ENCODE measurements at places on chromosomes 2 and 18.

- DNase-seq, result no peak
Observed at GRCh38 chr2:234587341-234588053, 90.6 kb upstream of the ARL4C start.

DNA sequence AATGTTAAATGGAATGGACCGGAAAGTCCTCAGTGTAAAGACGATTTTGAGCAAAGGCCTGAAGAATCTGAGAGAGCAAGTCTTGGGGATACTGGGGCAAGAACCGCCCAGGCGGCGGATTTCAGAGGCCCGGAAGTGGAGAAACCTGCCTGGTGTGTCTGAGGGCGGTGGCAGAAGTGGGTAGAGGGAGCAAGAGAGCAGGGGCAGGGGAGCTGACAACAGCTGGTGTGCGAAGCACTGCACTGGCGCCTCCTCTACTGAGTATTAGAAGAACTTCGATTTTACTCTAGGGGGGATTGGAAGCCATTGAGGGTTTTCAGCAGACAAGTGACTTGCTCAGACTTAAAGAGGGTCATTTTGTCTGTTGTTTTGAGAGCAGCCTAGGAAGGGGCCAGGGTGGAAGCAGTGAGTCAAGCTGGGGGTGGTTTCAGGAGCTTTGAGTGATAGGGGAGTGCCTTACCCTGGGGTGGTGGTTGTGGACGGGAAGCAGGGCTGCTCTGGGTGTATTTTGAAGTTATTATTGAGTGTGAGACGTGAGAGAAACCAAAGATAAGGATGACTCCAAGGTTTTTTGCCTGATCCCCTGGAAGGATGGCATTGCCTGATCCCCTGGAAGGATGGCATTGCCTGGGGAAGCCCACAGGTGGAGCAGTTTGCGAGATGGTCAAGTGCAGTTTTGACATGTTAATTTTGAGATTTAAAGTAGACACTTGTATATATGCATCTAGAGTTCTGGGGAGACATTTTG lies 52.5 kb downstream of the ZNF236 start:
- peak; percentile 77 for DNase-seq

DNA sequence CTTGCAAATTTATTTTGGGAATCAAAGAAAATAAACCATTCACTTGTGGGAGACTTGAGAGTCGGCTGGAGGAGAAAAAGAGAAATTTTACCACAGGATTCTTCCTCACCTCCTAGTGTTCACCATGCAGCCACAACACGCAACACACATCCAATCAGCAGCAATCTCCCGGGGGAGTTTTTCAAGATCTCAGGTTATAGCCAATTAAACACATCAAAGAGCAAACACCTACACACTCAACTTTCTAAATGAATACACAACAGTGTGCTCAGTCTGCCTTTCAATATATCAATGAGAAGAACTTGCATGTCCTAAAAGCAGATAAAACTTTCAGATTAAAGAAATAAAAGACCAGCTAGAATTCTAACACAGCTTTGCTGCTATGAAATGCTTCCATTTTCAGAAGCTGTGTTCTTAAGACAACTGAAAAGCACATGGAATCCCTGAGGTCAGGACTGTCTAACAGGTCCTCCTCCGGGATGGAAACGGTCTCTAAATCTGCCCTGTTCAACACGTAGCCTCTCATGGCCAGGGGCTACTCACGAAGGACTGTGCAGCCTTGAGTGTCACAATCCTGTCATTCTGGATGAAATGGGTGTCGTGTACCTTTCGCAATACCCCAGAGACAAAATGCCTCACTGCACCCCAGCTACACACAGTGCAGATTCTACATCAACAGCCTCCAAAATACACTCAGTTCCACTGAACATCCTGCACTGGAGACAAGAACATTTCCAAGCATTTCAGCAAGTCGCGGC lies 84.2 kb downstream of the ZNF516 start:
- peak; percentile 49 for DNase-seq

GRCh38 chr18:24319757-24320156 lies 77.9 kb downstream of the OSBPL1A start:
- DNase-seq, result no peak

- no peak for DNase-seq
Observed at GRCh38 chr18:4391859-4392258, 63.2 kb downstream of the DLGAP1 start.

- DNase-seq, result no peak
Observed at GRCh38 chr2:109375656-109376055, 238.1 kb downstream of the SEPTIN10 start.

GRCh38 chr2:28340312-28341202 lies 52.1 kb upstream of the FOSL2 start:
- DNase-seq, result no peak

DNA sequence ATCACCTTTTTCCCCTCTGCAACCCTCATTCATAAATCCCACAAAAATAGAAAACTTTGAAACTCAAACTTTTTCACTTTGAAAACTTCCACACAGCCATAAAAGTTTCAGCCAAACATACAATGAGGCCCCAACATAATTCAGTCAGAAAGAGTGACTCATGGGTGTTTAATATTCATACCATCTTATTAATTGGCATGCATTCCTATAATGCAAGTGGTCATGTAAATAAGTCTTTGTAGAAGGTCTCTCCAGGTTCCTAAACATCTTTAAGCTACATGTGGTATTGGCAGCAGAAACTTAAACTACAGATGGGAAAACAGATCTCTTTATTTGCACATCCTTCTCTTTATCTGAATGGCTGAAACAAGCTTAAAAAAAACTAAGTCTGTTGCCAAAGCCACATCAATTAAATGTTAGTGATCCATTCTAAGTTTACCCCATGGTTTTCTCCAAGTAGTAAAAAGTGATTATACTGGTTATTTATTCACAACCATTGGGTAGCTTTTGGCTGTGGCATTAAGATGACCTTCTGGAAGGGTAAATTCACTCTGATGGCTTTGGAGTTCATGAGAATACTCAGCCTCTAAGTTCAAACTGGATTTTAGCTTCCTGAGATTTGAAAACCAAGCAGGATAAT lies 70.2 kb upstream of the LYPD1 start:
- no peak for DNase-seq

DNA sequence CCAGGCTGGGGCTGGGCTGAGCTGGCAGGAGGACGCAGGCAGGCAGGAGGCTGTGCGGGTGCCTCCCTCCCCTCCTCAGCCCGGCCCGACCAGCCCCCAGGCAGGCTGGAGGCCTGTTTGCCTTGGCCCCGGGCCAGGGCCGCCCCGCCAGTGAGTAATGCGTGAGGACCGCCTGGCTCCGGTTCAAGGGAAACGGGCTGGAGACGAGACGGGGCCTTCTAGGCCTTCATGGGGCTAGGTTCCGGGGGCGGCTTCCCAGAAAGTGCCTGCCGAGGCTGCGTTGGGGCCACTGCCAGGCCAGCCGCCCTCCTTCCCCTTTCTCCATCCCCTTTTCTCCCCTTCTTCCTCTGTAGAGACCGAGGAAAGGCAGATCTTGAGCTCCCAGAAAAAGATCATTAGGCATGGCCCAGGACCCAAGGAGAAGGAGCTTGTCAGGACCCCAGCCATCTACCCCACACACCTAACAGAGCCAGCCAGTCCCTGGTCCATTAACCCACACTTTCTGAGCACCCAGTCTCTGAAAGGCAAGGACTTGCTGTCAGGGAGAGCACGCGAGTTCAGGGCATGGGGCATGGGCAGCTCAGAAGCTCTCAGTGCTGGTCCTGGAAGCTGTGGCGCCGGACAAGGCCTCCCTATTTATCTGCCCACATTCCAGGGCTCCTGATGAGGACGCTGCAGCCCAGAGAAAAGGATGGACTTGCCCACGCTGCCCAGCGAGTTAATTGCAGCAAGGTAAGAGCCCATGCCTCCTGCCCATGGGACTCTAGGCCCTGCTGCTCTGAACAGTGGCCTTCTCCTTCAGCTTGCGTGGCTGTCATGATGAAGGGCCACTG lies 48.5 kb downstream of the SMAD7 start:
- no peak for DNase-seq

- DNase-seq, result no peak
Observed at GRCh38 chr2:9002313-9002636, 1.2 kb downstream of the MBOAT2 start.

DNA sequence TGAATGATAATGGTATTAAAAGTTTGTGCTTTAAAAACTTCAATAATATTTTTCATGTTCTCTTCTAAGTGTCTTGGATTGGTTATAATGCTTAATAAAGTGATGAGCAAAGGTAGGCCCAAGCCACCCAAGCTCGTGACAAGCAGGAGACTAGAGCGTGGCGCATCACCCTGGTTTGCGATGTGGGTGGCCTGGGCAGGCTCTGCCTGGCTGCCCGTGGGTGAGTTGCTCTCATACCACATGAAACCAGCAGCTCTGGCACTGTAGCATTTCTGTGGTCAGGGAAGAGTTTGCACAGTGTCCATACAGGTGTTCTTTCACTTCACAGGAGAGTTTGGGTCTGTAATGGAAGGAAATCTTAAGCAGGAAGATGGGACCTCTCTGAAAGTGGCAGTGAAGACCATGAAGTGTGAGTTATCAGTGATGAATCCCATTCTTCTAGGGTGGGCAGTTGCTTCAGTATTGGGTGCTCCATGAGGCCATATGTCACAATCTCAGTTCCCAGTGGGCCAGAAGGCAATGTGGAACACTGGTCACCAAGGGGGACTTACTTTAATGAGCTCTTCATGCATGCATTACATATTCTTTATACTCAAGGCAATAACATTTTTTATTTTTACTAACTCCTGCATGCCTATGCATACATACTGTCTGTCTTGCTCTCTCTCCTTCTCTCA lies 51.4 kb upstream of the TMEM87B start:
- DNase-seq, result no peak

DNA sequence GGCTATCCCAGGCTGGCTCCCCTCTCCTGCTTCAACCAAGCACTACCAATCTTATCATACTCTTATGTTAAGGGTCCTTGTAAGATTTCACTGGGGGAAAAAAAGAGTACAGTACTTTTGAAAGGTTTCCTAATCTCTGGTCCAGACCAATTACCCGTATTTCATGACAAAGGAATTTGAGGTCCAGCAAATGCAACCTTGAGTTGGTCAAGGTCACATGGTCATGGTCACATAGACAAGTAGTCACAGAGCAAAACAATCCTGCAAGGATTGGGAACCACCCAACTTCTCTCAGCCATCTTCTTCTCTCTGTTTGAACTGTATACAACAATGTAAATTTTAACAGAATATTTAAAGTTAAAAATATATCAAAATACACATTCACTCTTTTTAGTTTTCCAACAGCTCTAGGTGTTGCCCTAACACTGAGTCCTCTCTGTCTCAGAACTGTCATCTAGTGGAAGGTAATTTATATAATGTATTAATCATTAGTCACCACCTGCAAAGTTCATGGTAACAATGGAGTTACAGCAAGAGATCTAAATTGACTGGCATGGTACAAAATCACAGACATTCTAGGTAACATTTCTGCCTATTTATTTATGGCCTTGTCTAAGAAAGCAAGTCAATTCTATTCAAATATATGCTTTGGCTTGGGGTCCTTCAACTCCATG lies 21.5 kb downstream of the DTNB start:
- DNase-seq, result no peak

DNA sequence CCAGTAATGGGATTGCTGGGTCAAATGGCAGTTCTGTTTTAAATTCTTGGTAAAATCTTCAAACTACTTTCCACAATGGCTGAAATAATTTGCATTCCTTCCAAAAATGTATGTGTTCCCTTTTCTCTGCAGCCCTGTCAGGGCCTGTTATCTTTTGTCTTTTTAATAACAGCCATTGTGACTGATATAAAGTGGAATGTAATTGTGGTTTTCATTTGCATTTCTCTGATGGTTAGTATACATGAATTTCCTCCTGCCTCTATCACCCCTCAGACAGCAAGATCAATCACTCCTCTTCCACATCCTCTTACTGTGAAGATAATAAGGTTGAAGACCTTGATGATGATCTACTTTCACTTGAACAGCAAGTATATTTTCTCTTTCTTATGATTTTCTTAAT lies 304.8 kb upstream of the FSIP2 start:
- no peak for DNase-seq

- DNase-seq, result no peak
Observed at GRCh38 chr2:212711856-212712255, 173.3 kb upstream of the ERBB4 start.

- no peak for DNase-seq
Observed at GRCh38 chr2:46082531-46083485, 214.4 kb upstream of the EPAS1 start.

DNA sequence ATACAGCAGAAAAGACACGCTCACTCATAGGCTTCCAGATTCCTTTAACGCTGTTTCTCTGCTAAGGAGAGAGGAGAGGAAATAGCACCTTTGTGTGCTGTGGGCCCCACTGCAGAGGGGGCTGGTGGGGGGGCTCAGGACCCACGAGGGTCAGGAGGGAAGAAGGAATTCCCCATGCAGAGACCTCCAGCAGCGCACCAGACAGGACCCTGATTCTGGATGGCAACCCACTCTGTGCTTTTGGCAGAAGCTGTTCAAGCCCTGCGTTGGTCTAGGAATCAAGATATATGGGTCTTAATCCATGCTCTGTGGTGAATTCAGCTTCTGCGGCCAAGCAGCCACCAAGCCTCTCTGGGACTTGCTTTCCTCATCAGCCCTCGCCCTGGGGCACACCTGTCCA lies 31.0 kb downstream of the MYCN start:
- DNase-seq, result no peak

GRCh38 chr18:31990823-31991222 lies 27.8 kb upstream of the RNF125 start:
- no peak for DNase-seq

GRCh38 chr2:239639421-239640185 lies 238.8 kb upstream of the HDAC4 start:
- DNase-seq, result no peak

GRCh38 chr2:3130889-3131635 lies 246.6 kb downstream of the EIPR1 start:
- no peak for DNase-seq

GRCh38 chr2:26462511-26463243 lies 15.2 kb downstream of the OTOF start:
- DNase-seq, result peak; percentile 26

DNA sequence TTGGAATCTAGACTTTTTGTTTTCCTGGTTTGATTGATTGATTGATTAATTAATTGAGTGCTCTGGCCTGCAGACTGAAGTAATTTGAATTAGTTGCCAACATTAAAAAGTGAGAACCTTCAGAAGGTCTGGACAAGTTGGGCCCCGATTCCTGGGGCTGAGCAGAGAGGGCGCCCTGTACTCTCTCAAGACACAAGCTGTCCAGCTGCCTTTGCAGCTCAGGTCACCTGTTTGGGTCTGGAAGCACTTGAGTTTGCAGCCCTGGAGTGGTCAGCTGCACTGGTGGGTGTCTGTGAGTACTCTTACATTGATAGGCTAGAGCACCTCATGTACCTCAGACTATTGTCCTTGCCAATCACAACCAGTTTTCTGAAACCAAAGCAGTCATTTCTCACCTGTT lies 22.7 kb upstream of the CELF4 start:
- DNase-seq, result no peak

- DNase-seq, result no peak
Observed at GRCh38 chr2:104388296-104388695, 465.6 kb upstream of the POU3F3 start.

GRCh38 chr18:23872701-23873550 lies 141.6 kb upstream of the TTC39C start:
- peak; percentile 45 for DNase-seq

Data from activated CD4-positive, alpha-beta memory T cell treated with anti-CD3 and anti-CD28 coated beads for 36 hours (primary cell).